ENCODE measurements at places on chromosomes 3 and 15.

DNA sequence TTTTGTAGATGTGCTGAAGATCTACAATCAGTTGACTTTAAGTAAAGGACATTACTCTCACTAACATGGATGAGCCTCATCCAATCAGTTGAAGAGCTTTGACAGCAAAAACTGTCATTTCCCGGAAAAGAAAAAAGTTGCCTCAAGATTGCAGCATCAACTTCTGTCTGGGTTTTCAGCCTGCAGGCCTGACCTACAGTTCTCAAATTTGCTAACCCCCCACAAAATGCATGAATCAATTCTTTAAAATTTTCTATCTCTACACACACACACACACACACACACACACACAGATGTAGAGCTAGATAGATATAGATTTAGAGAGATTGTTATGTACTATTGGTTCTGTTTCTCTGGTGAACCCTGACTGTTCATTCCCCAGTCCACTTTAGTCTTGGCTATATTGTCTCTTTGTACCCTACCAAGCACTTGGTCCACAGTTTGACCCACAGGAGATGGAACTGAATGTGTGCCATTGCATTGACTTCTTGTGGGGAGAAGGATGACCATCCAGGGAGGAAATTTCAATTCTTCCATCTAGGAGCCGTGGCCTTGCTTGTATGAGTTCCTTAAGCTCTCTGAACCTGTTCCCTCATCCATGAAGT lies 228.3 kb downstream of the CLSTN2 start:
- no peak for DNase-seq

- DNase-seq = no peak
Measured at GRCh38 chr15:83794209-83794608, 140.3 kb downstream of the ADAMTSL3 start.

DNA sequence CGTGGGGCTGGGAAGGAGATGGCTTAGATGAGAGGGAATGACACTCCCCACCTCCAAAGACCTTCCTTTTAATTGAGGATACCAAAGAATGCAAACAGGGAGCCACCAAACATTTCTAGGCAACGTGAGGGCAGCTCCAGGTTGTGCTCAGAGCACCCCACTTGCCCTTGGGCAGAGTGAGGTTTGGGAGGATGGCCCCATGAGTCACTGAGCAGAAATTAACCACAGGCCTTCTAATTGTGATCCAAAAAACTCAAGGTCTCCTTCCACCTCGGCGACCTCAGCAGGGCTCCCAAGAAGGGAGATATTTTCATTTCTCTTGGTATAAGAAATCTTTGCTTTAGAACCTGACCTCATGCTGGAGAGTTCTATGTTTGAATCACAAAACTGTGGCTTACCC lies 305.0 kb upstream of the TPM1 start:
- DNase-seq = no peak

DNA sequence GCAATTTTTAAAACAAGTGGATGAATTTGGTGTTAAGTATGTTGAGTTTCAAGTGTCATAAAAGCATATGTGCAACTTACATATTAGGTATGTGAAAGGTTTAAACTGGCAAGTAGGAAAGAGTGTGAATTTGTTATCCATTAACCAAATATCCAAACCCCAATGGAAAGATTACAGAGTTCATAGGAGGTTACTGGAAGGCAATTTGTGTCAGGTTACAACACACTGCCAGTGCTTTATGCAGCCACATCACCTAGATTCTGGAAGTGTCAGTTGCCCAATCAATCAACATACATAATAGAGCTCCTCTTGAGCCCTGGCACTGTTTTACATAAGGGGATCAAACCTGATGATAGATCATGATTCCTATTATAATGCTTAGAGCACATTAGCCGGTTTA lies 261.0 kb downstream of the ROBO1 start:
- DNase-seq = no peak

DNA sequence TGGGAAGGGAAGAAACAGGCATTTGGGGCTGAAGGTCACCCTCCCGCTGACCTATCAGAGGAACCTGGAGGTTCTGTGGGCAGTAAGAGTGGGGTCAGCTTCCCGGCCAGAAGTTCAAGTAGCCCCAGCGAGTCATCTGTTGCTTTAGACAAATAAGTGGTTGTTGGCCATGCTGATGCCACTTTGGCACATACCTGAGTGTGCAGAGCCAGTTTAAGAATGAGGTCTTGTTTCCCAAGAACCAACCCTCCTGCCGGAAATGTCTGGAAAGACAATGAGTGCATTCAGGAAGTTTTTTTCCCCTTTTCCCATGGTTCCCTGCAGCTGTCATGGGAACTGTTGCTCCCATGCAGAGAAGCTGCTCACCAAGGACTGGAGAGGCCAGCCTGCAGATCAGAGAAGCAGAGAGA lies 166.7 kb downstream of the ZNF621 start:
- no peak for DNase-seq

DNA sequence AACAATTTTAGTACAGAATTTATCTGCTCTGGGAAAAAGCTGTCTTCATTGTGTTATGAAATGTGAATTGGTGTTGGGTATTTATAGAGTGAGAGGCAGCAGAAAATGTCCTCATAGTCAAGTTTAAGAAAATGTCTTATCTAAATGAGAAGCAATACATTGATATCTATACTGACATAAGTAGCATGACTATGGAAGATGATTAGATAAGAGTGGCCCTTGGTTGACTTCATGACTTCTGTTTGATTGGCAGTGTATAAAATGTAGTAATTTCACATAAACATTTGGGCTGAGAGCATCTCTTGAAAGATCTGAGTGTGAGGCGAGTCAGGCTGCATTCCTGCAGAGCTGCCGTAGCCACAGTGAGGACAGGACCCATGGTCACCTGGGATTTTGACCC lies 19.4 kb downstream of the MCTP2 start:
- no peak for DNase-seq

- DNase-seq = no peak
Measured at GRCh38 chr3:178705925-178706324, 169.7 kb downstream of the KCNMB2 start.

DNA sequence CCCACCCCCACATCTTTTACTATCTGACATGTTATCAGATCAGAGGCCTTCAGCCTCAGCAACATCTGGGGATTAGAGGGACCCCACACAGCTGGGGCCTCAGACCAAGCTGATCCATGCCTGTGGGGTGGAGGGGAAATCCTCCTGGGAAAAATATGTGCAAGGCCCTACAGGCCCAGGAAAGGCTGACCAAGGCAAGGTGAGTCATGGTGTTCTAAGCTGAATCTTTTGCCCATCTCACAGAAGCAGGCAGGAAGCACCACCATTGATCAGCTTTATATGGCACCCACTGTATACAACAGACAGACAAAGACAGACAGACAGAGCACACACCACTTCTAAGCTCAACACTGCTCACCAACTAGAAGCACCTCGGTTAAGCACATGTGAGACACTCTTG lies 12.4 kb upstream of the PARP6 start:
- DNase-seq = no peak

GRCh38 chr3:155491696-155492095 lies 198.2 kb upstream of the STRIT1 start:
- no peak for DNase-seq

GRCh38 chr3:108300103-108300849 lies 3.9 kb downstream of the HHLA2 start:
- no peak for DNase-seq

DNA sequence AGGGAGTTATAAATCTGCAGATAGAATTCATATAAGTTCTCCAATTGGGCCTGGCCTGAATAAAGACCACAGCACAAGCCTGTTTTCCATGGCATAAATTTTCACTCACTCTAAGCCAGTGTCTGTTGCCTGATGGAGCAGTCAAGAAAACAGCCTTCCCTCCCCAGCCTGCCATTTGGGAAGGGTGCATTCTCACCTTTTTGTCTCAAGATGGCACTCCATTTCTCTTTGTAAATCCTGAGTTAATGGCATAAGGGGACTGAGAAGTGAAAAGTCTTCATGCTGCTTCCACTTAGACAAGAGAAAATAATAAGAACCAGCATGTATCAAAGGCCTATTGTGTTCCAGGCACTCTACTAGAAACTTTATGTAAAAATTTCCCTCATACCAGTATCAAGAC lies 115.6 kb upstream of the MANF start:
- no peak for DNase-seq

DNA sequence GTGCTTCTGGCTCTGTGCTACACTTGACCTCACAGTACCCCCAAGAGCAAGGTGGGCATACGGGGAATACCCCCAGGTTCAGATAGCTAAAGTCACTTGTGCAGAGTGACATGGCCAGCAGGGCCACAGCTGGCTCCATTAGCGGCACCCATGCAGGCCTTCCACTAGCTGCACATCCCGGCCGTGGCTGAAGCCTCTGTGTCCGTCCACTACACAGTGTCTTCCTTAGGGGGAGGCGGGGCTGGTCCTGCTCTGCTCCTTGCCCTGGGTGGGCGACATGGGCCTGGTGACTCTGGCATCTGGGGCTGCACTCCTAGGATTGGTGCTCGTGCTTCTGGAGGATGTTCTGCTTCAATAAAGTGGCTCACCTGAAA lies 169.1 kb upstream of the IQSEC1 start:
- no peak for DNase-seq

- no peak for DNase-seq
Measured at GRCh38 chr3:56110886-56111285, 357.4 kb downstream of the ERC2 start.

GRCh38 chr3:156483961-156484787 lies 70.7 kb downstream of the SSR3 start:
- peak; percentile 41 for DNase-seq

DNA sequence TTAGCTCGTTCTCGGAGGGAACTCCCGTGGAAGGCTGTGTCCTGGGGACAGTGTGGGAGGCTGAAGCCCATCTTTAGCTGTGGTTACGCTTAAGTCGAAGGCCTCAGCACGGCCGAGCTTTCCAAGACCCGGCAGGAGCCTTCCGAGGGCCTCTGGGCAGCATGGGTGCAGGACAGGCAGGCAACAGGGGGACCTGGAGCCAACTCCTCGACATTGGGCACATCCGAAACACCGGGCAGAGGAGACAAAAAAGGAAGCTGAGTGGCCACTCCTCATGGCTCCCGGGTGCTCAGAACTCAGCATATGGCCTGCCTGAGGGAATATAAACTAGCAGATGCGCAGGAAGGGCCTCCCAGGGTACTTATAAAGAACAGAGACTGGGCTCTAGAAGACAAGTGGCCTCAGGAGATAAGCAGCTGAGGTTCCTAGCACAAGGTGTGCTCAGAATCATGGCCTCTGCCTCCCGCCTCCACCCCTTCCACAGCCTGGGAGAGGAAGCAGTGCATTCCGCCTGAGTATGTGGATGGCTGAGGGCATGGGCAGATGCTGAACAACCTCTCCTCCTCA lies 34.1 kb downstream of the ABTB1 start:
- no peak for DNase-seq

DNA sequence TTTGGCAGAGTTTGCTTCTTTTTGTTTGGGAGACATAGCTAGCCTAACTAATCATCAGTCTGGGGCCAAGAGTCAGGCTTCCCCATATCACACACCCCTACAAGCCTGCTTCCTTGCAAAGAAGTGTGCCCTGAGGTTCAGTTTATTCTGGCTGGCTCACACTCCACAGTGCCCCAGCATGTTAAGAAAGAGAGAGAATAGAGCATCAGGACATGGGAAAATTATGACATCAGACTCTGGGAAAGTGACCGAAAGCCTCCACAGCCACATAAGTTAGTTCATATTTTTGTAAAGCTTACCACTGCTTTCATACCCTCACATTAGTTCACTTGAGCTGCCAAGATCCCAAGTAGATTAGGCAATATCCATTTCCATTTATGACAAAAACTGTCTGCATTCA lies 63.0 kb upstream of the CFAP161 start:
- no peak for DNase-seq

- no peak for DNase-seq
Measured at GRCh38 chr3:64133987-64134386, 91.3 kb downstream of the PRICKLE2 start.

GRCh38 chr3:112980080-112980479 lies 5.2 kb upstream of the CD200R1 start:
- no peak for DNase-seq

GRCh38 chr3:107450254-107450893 lies 72.4 kb upstream of the BBX start:
- no peak for DNase-seq

DNA sequence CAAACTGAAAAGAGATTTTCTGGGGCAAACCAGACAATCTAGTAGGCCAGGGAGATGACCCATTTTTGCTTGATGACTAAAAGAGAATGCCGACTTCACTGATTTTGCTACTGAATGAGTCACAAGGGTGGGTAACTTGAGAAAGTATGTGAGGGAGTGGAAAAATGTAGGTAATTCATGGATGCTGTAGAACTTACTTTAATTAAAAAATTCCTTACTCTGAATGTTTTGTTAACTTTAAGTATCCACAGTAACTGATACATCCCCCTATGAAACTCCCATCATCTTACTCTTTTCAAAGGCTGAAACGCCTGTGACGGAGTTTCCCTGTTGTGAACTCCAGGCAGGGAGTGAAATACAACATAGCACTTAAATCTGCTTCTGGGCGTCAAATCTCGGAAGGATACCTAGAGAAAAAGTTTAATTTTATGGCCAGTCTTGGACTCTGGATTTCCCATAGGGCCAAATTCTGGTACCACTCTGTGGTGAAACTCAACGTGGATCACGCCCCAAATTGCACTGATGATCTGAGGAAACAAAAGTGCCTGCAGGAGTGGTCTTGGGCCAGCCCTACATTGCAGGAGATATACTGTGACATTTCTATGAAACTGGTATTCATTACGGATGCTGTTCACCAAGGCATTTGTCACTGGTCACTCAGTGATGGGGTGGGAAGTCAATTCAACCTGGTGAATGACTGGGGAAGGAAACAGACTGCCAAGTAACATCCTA lies 24.0 kb downstream of the GOLIM4 start:
- DNase-seq = no peak

DNA sequence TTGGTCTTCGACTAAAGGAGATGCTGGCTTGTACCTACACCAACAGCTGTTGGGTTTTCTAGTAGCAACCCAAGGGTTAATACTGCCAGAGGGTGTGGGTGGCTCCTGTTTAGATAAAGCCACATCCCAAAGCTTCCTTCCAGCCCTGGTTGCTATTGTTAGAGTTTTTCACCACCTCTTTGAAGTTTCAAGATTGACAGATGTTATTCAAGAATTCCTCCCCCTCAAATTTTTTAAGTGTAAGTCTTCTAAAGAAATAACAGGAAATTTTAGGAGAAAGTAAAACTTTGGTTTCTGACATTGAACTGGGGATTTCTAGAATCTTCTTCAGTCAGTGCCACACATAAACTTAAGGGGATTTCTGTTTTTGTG lies 60.9 kb downstream of the TGFBR2 start:
- peak; percentile 9 for DNase-seq

- DNase-seq = no peak
Measured at GRCh38 chr15:70955151-70955550, 62.5 kb downstream of the LRRC49 start.

- DNase-seq = no peak
Measured at GRCh38 chr15:79105141-79105540, 14.6 kb upstream of the RASGRF1 start.

DNA sequence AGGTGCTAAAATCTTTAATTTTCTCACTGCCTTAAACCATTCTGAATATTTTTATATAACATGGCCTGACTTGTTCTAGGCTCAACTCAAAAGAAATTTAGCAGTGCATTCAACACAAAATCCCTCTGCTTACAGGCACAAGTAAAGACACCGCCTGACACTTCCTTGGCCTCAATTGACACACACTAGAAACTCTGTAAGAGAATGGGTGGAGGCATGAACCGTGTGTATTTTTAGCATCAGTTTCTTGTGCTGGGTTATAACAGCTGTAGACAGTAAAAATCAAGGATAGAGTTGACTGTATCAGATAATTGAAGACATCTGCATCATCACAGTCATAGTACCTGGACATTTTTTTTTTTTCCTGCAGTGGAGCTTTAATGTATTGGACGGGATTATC lies 54.3 kb downstream of the SLC9A9 start:
- no peak for DNase-seq

GRCh38 chr3:72013084-72013483 lies 228.1 kb upstream of the PROK2 start:
- DNase-seq = no peak

All from inflammatory macrophage treated with lipopolysaccharide for 1 hour (primary cell).